Activated CD8-positive, alpha-beta memory T cell treated with anti-CD3 and anti-CD28 coated beads for 1 hour (primary cell): ENCODE measurements at places on chromosomes 5 and 9.

DNA sequence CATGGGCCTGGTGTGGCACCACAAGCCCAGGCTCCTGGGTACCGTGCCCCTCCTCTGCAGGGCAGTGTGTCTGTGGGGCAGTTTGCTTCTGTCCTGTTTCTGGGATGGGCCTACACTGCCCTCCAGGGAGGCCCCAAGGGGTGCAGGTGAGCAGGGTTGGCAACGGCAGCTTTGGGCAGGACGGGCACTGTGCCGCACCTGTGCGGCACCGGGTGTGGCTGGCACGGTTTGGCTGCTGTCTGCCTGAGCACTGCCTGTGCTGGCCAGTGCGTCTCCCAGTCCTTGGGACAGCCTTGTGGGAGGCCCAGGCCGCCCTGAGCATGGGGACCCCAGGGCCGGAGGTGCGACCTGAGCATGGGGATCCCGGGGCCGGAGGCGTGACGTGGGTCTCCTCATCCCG is 37.2 kb downstream of the RXRA start:
- no peak for DNase-seq

DNA sequence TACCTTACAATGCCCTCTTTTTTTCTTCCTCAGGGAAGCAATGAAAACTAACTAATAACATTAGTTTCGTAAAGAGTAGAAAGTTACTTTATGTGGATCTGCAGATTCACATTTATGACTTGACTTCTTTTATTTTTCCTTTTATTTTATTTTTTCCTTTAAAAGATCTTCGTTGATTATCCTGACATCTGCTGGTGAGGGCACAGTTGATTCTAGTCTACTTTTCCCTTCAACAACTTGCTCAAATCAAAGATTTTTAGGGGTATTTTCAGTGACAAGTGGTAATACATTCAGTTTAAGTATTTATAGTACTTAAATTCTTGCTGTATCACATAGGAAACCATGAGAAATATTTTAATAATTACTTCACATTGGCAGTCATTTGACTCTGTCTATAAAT is 4.9 kb downstream of the EDIL3 start:
- no peak for DNase-seq

- no peak for DNase-seq
Measured at GRCh38 chr9:2453701-2454100, 167.9 kb upstream of the VLDLR start.

DNA sequence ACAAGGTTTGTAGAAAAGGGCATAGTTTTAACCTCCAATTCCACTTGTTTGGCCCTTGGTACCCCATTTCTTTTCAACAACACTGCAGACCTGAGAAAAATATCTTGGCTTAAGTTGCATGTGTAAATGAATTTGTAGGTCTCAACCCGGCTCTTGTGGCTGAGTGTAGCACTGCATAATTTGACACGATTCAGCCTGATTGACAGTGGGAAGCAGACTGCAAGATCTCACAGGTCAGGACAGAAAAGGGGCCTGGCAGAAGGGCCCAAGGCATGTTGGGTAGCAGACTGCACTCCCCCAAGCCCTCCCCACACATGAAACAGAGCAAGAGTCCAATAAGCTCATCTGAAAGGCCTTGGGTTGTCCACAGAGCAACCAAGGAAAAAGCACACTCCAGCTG is 169.7 kb upstream of the SMARCA2 start:
- no peak for DNase-seq

DNA sequence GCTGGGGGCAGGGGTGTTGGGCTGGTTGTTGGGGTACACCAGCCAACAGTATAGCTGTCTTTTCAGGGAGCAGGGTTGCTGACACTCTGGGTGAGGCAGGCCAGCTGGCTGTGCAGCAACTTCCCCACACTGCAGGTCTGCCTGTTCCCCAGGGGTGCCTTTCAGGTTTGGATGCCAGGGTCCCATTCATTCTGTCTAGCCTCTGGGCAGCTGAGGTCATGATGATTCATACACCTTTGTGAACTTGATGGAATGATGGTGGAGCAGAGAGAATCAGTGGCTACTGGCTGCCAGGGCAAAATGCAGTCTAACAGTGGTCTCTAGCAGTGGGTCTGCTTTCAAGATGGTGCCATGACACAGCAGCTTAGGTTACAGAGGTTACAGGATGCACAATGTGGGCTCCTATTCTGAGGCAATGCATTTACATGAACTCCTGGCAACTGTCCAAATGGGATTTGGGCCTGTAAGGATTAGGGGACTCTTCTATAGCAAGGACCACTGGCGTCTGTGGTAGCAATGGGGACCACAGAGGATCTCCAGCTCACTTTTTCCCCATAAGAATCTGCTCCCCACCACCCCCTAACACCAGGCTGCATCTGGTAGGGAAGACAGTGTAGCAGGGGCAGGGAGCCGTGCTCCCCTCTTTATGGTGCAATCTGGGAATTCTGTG is 103.7 kb downstream of the FEM1C start:
- no peak for DNase-seq

GRCh38 chr9:27382975-27383374 is 86.0 kb upstream of the EQTN start:
- DNase-seq, result no peak

GRCh38 chr5:170289764-170290163 is 7.8 kb downstream of the LCP2 start:
- DNase-seq, result no peak

- DNase-seq, result no peak
Measured at GRCh38 chr9:23812673-23813072, 13.4 kb downstream of the ELAVL2 start.

DNA sequence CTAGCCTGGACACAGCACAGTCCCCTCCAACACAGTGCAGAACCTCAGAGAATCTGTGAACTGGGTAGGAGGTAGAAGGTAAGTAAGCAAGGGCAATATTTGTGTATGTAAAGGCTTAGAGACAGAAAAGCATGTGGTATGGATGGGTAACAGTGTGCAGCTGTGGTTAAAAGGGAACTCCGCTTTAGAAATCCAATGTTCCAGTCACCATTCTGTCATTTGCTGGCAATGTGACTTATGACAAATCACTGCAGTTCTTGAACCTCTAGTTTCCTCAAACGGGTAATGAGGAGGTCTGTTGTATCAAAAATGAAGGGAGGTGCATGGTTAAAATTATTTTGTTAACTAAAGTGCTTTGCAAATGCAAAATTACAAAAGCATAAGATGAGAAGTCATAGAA is 125.5 kb upstream of the IFNE start:
- DNase-seq, result no peak

GRCh38 chr5:90641528-90641927 is 82.9 kb downstream of the ADGRV1 start:
- DNase-seq, result no peak

DNA sequence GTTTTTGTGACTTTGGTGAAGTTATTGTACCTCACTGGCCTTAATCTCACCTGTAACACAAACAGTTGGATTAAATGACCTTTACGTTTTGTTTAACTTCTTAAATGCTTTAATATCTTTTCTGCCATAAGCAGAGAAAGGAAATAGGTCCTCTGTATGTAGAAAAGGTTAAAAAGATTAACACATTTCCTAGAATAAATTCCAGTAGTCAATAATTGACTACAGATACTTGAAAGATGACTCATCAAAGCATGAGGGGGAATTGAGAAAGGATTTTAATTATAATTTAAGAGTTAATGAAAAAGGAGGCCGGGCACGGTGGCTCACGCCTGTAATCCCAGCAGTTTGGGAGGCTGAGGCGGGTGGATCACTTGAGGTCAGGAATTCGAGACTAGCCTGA is 35.8 kb upstream of the CMYA5 start:
- DNase-seq, result no peak

- no peak for DNase-seq
Measured at GRCh38 chr5:175363300-175363699, 80.7 kb downstream of the DRD1 start.

DNA sequence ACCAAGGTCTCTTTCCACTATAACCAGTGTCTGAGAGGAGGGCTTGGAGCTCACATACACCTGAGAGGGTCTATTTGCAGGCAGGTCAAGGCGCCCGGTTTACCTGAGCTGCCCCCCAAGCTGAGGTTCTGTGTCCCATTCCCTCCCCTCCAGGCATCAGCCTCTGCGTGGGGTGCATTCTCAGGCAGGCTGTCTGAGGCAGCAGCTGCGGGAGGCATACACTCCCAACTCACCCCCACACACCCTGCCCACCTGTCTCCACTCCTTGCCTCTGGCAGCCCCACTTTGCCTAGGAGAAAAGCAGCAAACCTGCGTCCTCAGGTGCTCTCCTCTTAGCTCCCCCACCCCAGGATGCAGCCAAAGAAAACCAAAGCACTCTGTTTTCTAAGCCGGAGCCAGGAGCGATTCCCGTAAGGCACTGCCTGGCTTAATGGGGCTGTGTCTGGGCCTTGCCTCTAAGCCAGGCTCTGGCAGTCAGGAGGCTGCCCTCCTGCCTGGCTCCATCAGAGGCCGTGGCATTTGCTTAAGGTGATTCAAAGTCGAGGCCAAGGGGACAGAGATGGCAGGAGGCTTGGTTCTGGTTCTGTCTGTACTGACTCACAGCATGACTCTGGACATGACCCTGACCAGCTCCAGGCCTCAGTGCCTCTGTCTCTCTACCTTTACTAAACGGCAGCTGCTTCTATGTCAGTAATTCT is 139.2 kb upstream of the TRIM32 start:
- DNase-seq, result no peak

GRCh38 chr9:78918976-78919375 is 622.1 kb downstream of the PSAT1 start:
- DNase-seq, result no peak

GRCh38 chr9:4665357-4665756 is 923 bp downstream of the SPATA6L start:
- no peak for DNase-seq

DNA sequence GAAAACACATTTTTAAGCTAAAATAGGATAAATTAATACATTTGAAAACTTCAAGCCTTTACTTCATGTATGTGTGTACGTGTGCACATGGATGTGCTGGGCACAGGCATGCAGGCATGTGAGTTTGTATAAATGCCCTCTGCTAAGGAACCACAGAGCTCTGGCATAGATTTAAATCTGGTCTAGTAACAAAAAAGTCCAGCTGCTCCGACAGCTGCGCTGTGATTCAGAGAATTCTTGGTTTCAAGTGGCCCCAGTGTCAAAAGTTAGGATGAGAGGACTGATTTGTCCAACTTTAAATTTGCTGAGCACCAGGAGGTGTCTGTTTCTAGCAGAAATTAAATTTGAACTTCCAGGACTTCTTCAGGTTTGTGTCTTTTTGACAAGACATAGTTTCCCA is 203.7 kb upstream of the TUT7 start:
- no peak for DNase-seq

- no peak for DNase-seq
Measured at GRCh38 chr9:132733260-132733815, 63.1 kb downstream of the GTF3C4 start.

DNA sequence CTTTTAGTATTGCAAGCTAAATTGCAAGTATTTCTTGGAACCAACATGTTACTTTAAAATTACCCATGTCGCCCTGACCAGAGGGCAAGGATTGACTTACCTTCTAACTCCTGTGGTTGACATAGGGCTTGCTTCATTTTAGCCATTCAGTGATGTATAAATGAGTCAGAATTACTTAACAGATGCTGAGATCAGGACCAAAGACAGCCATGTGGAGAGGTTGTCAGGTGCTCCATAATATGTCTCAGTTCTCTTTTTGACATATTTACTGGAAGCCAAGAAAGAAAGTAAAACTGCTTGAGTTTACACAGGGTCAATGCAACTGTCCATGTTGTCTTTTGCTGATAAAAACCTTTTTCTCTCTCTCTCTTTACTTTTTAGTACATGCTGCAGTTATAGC is 33.2 kb downstream of the F2RL2 start:
- DNase-seq, result no peak

DNA sequence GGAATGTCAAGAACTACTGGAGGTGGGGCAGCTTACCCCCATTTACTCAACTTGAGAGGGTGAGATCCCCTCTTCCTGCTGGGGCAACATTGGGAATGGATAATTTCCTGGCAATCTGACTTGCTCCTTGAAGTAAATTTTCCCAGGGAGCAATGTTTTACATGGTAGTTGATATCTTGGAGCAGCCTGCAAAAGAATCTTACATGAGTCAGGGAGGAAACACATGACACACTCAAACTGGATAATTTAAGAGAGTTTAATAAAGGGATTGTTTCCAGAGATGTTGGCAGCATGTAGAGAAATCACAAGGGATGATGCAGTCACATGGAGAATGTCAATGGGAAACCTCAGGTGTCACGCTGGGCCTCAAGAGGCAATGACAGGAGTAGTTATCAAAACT is 212.5 kb downstream of the GAS1 start:
- DNase-seq, result no peak

DNA sequence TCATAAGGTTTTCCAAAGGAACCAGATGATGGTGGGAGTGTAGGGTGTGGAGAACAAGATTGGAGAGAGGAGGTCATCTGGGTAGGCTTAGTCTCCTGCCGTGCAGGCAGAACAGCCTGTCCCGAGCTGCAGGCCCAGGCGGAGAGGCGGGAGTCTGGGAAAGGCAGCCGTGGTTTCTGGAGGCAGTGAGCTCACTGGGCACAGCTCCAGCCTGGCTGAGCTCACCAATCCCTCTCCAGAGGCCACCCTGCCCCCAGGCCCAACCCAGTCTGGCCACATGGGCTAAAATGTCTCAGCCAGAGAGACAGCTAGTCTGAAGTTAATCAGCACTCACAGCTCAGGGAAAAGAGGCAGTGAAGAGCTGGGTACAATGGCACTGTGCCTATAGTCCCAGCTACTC is 12.3 kb downstream of the P4HA2 start:
- no peak for DNase-seq

DNA sequence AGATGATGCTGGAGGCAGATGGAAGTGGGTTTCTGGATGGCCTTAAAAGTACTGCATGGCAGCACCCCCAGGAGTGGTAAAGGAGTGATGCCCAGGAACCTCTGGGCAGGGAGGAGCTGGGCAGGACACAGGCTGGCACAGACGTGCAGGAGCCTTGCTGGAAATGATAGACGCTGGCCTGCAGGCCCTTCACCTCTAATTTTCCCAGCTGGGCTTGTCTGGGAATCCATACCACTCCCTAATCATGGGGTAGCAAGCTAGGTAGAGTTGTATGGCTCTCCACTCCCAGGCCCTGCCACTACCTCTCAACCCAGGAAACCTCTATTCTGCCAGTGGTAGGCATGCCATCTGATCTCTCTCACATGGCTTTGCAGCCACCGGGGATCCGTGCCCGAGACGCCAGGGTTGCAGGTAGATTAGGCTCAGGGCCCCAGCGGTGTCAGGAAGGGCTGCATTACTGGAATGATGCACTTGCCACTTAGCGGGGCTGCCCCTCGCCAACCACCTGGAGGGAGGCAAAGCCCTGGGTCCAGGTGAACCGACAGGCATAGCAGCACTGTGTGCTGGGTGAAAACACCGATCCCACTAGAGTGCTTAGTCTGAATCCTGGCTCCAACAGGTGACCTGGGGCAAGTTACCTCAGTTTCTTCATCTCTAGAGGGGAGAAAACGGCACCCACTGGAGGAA is 79.6 kb upstream of the SLC25A51 start:
- DNase-seq, result no peak
